ENCODE measurements at places on chromosomes 7 and 10.

GRCh38 chr10:70201105-70201504 is 30.8 kb upstream of the SAR1A start:
- DNase-seq: no peak

DNA sequence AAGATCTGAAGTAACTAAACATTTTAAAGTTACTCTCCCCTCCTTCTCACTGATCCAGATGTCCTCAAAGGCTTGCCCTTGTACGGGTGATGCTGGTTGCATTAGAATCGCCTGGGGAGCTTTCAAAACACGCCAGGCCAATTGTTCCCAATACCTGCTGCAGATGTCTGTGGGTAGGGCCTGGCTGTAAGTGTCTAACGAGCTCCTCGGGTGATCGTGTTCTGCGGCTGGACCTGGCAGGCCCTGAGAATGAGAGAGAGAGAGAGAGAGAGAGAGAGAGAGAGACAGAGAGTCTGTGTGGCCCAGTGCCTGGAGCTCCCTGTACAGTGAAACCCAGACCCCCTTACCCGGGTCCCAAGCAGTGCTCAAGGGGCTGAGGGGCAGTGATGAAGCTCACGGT is 8.4 kb downstream of the COL13A1 start:
- no peak for DNase-seq

DNA sequence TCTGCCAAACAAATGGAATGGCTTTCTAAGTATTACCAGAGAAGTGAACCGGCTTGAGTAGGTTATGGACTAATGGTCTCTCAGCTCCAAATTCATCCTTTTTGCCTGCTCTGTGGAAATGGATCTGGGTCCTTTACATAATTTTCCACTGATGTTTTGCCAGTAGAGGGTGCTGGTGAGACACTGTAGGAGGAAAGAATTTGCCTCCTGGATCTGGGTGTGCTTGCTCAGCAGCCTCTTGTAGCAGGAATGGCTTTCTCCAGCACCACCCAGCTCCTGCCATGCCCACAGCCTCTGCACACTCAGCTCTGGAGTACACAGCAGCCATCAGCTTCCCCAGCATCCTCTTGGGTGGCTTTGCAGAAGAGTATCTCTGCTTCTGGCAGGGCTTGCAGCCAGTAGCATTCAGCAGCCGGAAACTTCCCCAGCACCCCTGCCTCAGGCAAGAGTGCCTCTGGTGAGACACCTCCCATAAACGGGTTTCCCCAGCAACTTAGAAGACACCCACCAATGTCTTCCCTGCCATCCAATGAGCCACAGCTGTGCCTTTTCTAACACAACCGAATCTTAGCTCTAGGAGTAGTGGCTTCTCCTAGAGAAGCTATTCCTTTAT is 235.0 kb upstream of the PLPP4 start:
- DNase-seq: no peak

DNA sequence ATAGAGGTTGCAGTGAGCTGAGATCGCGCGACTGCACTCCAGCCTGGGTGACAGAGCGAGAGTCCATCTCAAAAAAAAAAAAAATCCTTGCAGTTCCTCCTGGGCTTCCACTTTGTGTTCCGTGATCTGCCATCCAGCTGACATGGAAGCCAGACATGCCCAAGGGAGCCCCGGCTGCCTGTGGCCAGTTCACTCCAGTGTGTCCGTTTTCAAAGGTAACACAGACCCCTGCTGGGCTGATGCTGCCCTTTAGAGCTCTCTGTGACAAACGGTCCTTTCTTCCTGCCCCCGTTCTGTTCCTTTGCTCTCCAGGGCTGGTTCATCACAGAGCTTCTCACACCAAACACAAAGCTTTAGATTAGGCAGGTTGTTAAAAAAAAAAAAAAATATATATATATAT is 130.8 kb downstream of the CUL2 start:
- no peak for DNase-seq

DNA sequence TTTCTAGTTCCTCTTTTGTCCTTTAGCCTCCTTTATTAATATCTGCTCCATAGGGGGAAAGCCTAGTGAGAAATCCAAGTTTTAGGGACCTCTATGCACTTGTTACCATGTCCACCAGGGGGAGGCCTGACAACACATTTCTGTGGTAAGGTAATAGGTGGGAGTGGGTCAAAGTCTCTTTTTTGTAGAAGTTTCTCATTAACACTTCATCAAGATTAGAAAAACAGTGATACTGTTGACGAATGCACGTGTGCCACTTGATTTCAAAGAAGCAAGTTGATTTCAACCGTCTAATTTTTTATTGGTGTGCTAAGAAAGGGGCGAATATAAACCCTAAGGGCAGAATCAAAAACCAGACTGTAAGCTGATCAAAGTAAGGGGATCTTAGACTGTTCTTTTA is 30.6 kb downstream of the CISD1 start:
- peak; percentile 44 for DNase-seq

DNA sequence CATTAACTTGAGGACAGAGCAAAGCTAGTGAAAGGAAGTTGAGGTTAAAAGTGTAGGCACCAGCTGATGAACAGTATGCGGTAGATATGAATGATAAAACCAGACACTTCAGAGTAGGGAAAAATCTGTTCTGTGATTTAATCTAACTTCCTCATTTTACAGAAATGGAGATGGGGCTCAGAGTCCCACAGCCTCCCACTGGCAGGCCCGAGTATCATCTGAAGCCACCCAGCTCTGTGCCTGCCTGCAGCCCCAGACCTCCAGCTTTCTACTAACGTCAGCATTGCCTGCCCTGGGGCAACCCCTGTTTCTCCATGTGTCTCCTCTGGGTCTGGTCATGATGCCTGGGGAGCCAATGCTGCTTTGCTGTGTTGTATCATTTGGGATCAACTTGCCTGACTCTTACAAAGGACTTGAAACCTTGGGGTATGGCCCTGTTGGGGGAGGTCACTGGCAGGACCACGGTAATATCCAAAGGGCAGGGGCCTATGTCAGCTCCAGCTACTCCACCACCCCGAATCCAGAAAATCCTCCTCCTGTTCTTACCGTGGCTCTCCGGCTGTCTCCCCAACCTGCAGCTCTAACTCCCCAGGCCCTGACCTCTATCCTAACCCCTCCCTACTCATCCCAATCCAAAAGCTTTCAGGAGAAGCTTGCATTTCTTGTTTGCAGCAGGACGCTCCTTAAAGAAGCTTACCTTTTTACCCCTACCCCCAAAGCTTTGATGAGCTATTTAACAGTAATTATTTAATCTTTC is 56.2 kb upstream of the NPY start:
- no peak for DNase-seq

Measured in stimulated activated CD4-positive, alpha-beta T cell treated with anti-CD3 and anti-CD28 coated beads, Interleukin-2, amount 100 ng/mL, for 4 hours (primary cell).